ENCODE measurements at places on chromosomes 12 and 14. TPM values are rescaled to one million over a fixed set of nuclear protein-coding genes. Genes with fewer than 3 reads are reported as not detected.

- H3K4me1 ChIP-seq = no peaks in the 10 kb centered on the region
- no peak overlapping the region for H3K27ac ChIP-seq
- peaks cover 60% of the 10 kb centered on the region for H3K36me3 ChIP-seq
- no peaks in the 10 kb centered on the region for H3K27me3 ChIP-seq
Observed at GRCh38 chr12:54251667-54252284, 28.1 kb downstream of the CBX5 start.

GRCh38 chr12:13606290-13606689 is 375.1 kb downstream of the GRIN2B start:
- H3K36me3 ChIP-seq = no peaks in the 10 kb centered on the region
- no peak for DNase-seq
- H3K4me1 ChIP-seq = no peaks in the 10 kb centered on the region
- H3K4me3 ChIP-seq = no peak overlapping the region
- no peaks in the 10 kb centered on the region for H3K27me3 ChIP-seq

The TMEM63C gene
- 2.1 TPM for polyA plus RNA-seq

The GRIP1 gene
- polyA plus RNA-seq = 0.31 TPM

GRCh38 chr12:121803861-121804416 is at the start of gene SETD1B:
SETD1B (plus strand) TSS chr12:121804009; CDS start chr12:121804738, 729 bp downstream.
- peak; percentile 84 for DNase-seq
- H3K4me1 ChIP-seq = peaks cover 47% of the 10 kb centered on the region
- no peaks in the 10 kb centered on the region for H3K27me3 ChIP-seq
- H3K4me3 ChIP-seq = peak within 1 kb of the TSS; percentile 72
- H3K27ac ChIP-seq = peak within 1 kb of the TSS; percentile 100

- DNase-seq = no peak
- H3K27ac ChIP-seq = no peak overlapping the region
- H3K27me3 ChIP-seq = no peaks in the 10 kb centered on the region
- no peak overlapping the region for H3K4me3 ChIP-seq
- H3K4me1 ChIP-seq = no peaks in the 10 kb centered on the region
Observed at GRCh38 chr12:24933694-24934407, 15.1 kb downstream of the BCAT1 start.

DNA sequence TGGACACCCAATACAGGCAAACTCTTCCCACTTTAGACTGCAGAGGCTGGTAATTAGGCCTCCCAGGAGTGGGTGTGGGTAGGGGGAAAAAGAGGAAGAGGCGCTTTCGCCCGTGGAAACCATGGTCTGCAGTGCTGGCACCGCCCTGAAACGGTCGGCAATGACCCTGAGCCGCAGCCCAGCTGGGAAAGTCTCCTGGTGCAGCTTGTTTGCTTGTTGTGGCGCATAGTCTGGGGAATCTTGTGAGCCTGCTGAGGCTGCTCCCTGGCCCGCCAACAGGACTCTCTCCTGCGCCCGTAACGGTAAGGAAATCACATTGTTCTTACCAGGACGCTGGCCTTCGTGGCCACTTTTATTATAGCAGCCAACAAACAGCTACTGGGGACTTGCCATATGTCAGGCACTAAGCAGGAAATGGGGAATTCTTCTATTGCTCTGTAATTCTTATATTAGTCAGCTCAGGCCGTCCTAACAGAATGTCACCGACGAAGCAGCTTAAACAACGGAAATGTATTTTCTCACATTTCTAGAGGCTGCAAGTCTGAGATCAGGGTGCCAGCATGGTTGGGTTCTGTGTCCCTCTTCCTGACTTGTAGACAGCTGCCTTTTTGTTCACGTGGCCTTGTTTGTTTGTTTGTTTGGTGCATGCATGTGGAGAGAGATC is 52.5 kb upstream of the RIN3 start:
- no peaks in the 10 kb centered on the region for H3K36me3 ChIP-seq
- peak; percentile 54 for DNase-seq
- peaks cover 6% of the 10 kb centered on the region for H3K4me1 ChIP-seq
- peak overlapping the region; percentile 1 for H3K4me3 ChIP-seq
- peak overlapping the region; percentile 42 for H3K27ac ChIP-seq

The TAS2R19 gene
- polyA plus RNA-seq = not detected

The PTCSC3 gene
- polyA plus RNA-seq = not detected

DNA sequence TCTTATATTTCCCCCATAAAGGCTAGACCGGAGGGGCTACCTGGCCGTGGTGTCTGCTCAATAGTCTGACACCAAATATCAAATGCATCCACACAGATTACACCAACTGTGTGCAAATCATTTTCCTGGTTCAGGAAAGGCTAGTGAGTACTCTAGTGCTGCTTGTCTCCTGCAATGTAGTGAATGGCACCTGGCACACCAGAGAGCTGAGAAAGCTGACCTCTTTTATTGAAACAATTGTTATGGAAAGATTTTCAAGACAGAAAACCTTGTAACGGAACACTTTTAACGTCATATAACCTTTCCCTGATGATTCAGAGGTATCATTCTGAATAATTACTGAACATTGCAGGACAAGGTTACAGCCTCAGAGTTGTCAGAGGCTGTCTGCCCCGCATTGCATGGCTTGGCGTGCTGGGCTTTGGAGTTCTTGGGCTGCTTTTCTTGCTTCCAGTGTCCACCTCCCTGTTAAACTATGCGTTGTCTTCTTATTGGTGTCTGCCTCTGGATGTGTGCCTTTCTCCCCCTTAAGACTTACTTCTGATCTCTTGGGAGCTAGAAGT is 40.7 kb upstream of the HDAC7 start:
- H3K4me3 ChIP-seq = no peak overlapping the region
- no peak for DNase-seq
- no peaks in the 10 kb centered on the region for H3K4me1 ChIP-seq
- no peaks in the 10 kb centered on the region for H3K27me3 ChIP-seq

DNA sequence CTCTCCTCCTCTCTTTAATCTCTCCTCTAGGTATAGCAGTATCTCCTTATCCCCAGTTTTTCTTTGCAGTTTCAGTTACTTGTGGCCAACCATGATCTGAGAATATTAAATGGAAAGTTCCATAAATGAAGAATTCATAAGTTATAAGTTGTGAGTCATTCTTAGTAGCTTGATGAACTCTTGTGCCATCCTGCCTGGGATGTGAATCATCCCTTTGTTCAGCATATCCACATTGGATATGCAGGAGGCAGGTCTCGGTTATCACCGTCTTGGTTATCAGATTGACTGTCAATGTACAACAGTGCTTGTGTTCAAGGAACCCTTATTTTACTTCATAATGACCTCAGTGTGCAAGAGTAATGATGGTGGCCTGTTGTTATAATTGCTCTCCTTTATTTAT is 134.0 kb downstream of the TMEM117 start:
- no peak for DNase-seq
- no peak overlapping the region for H3K27ac ChIP-seq

The CFAP54 gene
- not detected for polyA plus RNA-seq

DNA sequence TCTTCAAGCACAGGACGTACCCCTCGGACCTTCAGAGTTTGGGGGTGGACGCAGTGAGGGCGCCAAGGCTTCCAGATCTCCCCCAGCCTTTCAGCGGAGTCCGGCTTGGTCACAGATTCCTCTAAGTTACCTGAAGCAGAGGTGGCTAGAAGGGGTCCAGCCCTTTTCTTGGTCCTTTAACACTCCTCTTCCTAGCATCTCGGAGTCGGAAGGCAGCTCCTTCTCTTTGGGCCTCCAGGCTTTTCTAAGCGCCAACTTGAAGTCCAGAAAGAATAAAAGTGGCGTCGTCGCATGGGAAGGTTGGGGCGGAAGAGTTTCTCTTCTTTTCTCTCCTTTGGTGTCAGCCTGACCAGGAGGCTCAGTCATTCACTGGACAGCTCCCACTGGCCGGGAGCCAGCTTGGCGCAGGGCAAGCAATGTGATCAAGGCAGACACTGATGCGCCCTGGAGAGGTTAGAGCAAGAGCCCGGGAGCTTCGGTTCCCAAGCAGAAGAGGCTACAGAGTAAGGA is 9.6 kb downstream of the OR6S1 start:
- peak; percentile 76 for DNase-seq
- peaks cover 5% of the 10 kb centered on the region for H3K27me3 ChIP-seq
- H3K27ac ChIP-seq = no peak overlapping the region

DNA sequence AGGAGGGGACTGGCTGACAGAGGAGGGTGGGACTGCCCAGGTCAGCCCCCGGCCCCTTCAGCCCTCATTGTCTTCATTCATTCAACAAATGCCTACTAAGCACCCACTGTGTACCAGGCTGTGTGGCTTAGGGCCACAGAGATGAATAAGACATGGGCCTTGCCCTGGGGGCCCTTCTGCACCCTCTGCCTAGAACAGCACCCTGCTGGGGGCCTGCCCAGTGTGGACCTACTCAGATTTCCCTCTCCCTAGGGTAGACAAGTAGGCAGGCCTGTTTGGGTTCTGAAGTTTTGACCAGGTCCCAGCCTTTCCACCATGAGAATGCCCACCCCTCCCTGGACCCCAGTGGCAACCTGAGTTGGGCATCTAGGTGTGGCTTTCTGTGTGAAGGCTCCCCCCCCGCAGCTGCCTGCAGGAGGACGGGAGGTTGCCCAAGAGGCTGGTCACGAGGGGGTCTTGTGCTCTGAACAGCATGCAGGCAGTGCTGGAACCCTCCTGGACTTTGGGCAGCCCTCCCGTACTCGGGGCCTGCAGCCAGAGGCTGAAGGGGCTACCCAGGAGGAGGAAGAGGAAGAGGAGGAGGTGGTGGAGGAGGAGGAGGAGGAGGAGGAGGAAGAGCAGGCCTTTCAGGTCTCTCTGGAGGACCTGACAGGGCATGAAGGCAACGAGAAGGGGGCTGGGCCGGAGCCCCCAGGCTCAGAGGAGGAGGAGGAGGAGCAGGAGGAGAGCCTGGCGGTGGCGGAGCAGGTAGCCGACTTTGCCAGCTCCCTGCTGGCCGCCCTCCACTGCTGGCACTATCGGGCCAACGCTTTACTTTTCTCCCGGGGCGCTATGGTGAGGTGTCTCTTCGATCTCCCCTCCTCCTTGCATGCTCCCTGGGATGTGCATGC is 33.4 kb downstream of the PLEKHG3 start:
- no peaks in the 10 kb centered on the region for H3K27me3 ChIP-seq
- peak overlapping the region; percentile 44 for H3K27ac ChIP-seq
- no peak overlapping the region for H3K4me3 ChIP-seq

- H3K27ac ChIP-seq = no peak overlapping the region
- H3K36me3 ChIP-seq = peaks cover 100% of the 10 kb centered on the region
- no peak overlapping the region for H3K4me3 ChIP-seq
- H3K27me3 ChIP-seq = no peaks in the 10 kb centered on the region
- DNase-seq = no peak
- H3K4me1 ChIP-seq = no peaks in the 10 kb centered on the region
Observed at GRCh38 chr12:109191621-109192250, 75.3 kb downstream of the ACACB start.

DNA sequence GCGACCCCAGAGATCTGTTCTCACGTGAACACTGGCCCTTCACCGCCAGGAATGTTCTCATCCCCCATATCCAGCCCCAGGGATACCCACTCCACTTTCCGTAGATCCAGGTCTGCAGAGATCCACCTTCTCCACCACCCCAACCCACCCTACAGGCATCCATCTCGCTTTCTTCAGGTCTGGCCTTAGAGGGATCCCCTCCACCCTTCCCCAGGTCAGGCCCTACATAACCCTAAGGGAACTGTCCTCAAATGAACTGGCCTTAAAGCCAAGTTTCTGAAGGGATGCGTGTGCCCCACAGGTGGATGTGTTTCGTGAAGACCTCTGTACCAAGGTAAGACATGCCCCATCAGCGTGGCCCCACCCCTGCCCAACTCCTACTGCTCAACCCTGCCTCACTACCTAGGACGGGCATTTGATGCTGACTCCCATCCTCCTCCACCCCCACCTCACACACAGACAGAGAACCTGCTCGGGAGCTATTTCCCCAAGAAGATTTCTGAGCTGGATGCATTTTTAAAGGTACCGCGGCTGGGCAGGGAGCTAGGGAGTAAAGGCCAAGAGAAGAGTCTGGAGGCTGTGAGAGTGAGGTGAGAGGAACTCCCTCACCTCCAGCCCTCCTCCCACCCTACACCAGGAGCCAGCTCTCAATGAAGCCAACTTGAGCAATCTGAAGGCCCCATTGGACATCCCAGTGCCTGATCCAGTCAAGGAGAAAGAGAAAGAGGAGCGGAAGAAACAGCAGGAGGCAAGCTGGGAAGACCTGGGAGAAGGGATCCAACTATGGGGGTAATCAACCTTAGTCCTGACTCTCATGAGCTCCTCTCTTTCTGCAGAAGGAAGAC is 912 bp downstream of the PSME1 start:
- no peak for DNase-seq
- H3K36me3 ChIP-seq = peaks cover 26% of the 10 kb centered on the region
- peak overlapping the region; percentile 97 for H3K27ac ChIP-seq
- peak overlapping the region; percentile 99 for H3K4me3 ChIP-seq
- no peaks in the 10 kb centered on the region for H3K27me3 ChIP-seq
- H3K4me1 ChIP-seq = peaks cover 65% of the 10 kb centered on the region

The PIWIL1 gene
- polyA plus RNA-seq = not detected

The CMA1 gene
- 0.23 TPM for polyA plus RNA-seq

The MEG3 gene
- polyA plus RNA-seq = 30.6 TPM

The IFNG gene
- not detected for polyA plus RNA-seq

GRCh38 chr12:82810568-82810967 is 123.9 kb downstream of the TMTC2 start:
- H3K4me3 ChIP-seq = no peak overlapping the region
- DNase-seq = no peak
- no peak overlapping the region for H3K27ac ChIP-seq
- peaks cover 5% of the 10 kb centered on the region for H3K36me3 ChIP-seq
- H3K4me1 ChIP-seq = peaks cover 13% of the 10 kb centered on the region

DNA sequence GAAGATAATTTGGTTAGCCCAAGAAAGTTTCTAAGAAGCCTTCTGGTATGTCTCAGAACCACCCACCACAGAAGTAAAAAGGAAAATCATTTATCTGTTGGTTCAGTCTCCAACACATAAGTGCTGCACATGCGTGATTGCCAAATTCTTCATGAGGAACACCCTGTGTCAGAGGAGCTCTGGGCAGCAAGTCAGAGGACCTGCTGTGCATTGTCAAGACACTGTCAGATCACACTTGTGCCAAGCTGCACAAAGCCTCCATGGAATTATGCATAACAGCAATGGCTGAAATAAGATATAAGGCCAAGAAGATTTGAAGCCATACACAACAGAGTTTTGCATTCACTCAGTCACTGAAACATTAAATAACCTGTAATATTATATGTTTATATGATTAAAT is 1304.7 kb upstream of the FLRT2 start:
- DNase-seq = no peak
- H3K36me3 ChIP-seq = no peaks in the 10 kb centered on the region
- no peaks in the 10 kb centered on the region for H3K27me3 ChIP-seq
- H3K27ac ChIP-seq = no peak overlapping the region
- H3K4me3 ChIP-seq = no peak overlapping the region

The KLHL33 gene
- polyA plus RNA-seq = 0.05 TPM

The CAPZA3 gene
- 7.3 TPM for polyA plus RNA-seq

The CRACR2A gene
- polyA plus RNA-seq = 0.75 TPM

GRCh38 chr14:85233756-85234155 is 296.2 kb upstream of the FLRT2 start:
- H3K4me1 ChIP-seq = no peaks in the 10 kb centered on the region
- H3K27me3 ChIP-seq = no peaks in the 10 kb centered on the region
- H3K27ac ChIP-seq = no peak overlapping the region
- no peak for DNase-seq
- H3K4me3 ChIP-seq = no peak overlapping the region

- peak; percentile 88 for DNase-seq
- no peak overlapping the region for H3K4me3 ChIP-seq
- H3K27ac ChIP-seq = no peak overlapping the region
- no peaks in the 10 kb centered on the region for H3K36me3 ChIP-seq
- peaks cover 3% of the 10 kb centered on the region for H3K27me3 ChIP-seq
Observed at GRCh38 chr12:52372216-52373154, 5.2 kb upstream of the KRT85 start.

The DLK1 gene
- 0.05 TPM for polyA plus RNA-seq

GRCh38 chr12:24681570-24681969 is 267.3 kb downstream of the BCAT1 start:
- no peaks in the 10 kb centered on the region for H3K27me3 ChIP-seq
- no peaks in the 10 kb centered on the region for H3K4me1 ChIP-seq
- H3K27ac ChIP-seq = no peak overlapping the region
- DNase-seq = no peak
- no peak overlapping the region for H3K4me3 ChIP-seq
- no peaks in the 10 kb centered on the region for H3K36me3 ChIP-seq

All from stomach (tissue), 19 donors.